ENCODE measurements at places on chromosomes 5 and 9. TPM values are rescaled to one million over a fixed set of nuclear protein-coding genes. Genes with fewer than 3 reads are reported as not detected.

Gene PCDHGA4
- 1.1 TPM for total RNA-seq

Gene FRRS1L
- total RNA-seq = not detected

DNA sequence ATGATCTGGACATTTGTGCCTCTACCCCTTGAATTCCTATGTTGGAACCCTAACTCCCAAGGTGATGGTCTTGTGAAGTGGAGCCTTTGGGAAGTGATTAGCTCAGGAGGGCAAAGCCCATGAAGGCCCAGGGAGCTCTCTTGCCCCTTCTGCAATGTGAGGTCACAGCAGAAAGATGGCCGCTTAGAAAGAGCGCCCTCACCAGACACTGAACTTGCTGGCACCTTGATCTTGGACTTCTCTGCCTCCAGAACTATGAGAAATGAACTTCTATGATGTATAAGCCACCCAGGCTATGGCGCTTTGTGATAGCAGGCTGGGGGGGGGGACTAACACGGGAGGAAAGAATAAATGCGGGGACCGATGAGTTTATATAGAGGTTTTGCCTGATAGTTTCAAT lies 45.3 kb downstream of the AGXT2 start:
- H3K36me3 ChIP-seq = no peaks in the 10 kb centered on the region
- no peak overlapping the region for H3K4me3 ChIP-seq
- H3K27ac ChIP-seq = no peak overlapping the region
- H3K27me3 ChIP-seq = no peaks in the 10 kb centered on the region
- no peaks in the 10 kb centered on the region for H3K4me1 ChIP-seq

- peaks cover 10% of the 10 kb centered on the region for H3K4me1 ChIP-seq
- H3K36me3 ChIP-seq = no peaks in the 10 kb centered on the region
- H3K27me3 ChIP-seq = no peaks in the 10 kb centered on the region
- no peak overlapping the region for H3K27ac ChIP-seq
- H3K4me3 ChIP-seq = no peak overlapping the region
Observed at GRCh38 chr5:90142541-90142940, 267.0 kb downstream of the CETN3 start.

DNA sequence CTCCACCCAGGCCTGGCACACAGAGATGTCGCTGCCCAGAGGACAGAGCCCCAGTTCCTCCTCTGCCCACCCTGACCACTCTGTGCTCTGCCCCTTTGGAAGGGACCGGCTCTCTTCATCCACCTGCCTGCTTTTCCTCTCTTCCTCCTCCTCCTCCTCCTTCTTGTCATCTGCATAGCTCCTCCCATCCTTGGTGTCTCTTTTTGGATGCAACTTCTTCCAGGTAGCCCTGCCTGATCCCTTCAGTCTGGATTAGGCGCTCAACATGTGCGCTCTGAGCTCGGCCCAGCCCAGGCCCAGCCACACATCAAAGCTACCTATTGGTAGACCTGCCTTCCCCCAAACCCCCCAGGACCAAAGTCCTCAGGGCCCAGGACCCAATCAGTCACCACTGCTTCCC lies 52.6 kb upstream of the RXRA start:
- H3K27ac ChIP-seq = no peak overlapping the region
- H3K4me3 ChIP-seq = no peak overlapping the region
- peaks cover 27% of the 10 kb centered on the region for H3K4me1 ChIP-seq
- DNase-seq = no peak
- H3K36me3 ChIP-seq = no peaks in the 10 kb centered on the region

- no peak for DNase-seq
- no peak overlapping the region for H3K27ac ChIP-seq
- H3K4me1 ChIP-seq = peaks cover 16% of the 10 kb centered on the region
- no peaks in the 10 kb centered on the region for H3K36me3 ChIP-seq
- no peaks in the 10 kb centered on the region for H3K27me3 ChIP-seq
- no peak overlapping the region for H3K4me3 ChIP-seq
Observed at GRCh38 chr9:107886826-107887225, 397.3 kb upstream of the KLF4 start.

Gene UBAP1
- 27.0 TPM for total RNA-seq

GRCh38 chr5:167730656-167731055 lies 560.8 kb upstream of the WWC1 start:
- H3K4me3 ChIP-seq = no peak overlapping the region
- DNase-seq = no peak
- H3K36me3 ChIP-seq = no peaks in the 10 kb centered on the region
- H3K27ac ChIP-seq = no peak overlapping the region
- no peaks in the 10 kb centered on the region for H3K27me3 ChIP-seq

DNA sequence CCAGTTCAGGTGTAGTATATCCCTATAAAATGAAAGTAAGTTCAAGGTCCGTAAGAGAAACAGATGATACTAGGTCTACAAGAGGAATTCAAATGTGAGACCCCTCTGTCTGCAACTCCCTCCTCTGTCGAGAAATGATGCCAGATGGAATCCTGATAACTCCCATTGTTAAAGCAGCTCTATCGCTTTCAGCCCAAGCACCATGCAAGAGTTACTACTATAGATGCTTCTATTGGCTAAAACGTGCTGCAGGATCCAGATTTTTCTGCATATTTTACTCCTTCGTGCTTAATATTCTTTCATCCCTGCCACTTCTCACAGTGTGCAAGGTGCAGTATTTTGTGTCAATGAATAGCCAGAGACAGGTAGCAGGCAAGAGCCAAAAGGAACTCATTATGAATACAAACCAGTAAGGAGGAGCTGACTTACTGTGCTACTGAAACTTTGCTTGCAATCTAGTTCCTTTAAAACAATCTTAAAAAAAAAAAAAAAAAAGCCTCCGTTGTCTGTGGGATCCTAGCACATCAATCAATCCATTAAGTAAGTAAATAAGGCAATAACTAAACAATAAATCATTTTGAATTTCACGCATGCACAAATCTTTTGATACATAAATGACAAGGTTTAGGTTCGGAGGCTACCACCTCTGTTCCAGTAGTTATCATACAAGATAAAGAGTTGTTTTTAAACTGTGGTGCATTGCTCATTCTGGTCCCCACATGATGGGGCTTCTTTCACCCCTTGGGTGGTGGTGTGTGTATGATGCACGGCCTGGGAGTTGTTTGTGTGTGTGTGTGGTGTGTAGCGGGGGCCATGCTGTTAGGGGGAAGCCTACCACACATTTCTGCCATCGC lies 151.1 kb upstream of the MPDZ start:
- H3K27me3 ChIP-seq = no peaks in the 10 kb centered on the region
- H3K27ac ChIP-seq = no peak overlapping the region
- H3K36me3 ChIP-seq = no peaks in the 10 kb centered on the region
- no peak for DNase-seq

GRCh38 chr9:35619800-35620158 lies 1.6 kb upstream of the CD72 start:
- H3K4me1 ChIP-seq = peaks cover 59% of the 10 kb centered on the region
- H3K27ac ChIP-seq = peak overlapping the region; percentile 97
- peaks cover 18% of the 10 kb centered on the region for H3K36me3 ChIP-seq
- no peak for DNase-seq
- H3K4me3 ChIP-seq = no peak overlapping the region
- H3K27me3 ChIP-seq = no peaks in the 10 kb centered on the region

Gene LECT2
- total RNA-seq = not detected

GRCh38 chr5:1636981-1637638 lies 113.3 kb upstream of the LPCAT1 start:
- H3K27ac ChIP-seq = no peak overlapping the region
- H3K4me3 ChIP-seq = no peak overlapping the region
- H3K27me3 ChIP-seq = no peaks in the 10 kb centered on the region
- H3K36me3 ChIP-seq = no peaks in the 10 kb centered on the region

Gene PCDHB4
- not detected for total RNA-seq

Measured in B cell (primary cell).